Caudate nucleus (tissue), 63 donors: ENCODE measurements at places on chromosomes 12 and 14.

DNA sequence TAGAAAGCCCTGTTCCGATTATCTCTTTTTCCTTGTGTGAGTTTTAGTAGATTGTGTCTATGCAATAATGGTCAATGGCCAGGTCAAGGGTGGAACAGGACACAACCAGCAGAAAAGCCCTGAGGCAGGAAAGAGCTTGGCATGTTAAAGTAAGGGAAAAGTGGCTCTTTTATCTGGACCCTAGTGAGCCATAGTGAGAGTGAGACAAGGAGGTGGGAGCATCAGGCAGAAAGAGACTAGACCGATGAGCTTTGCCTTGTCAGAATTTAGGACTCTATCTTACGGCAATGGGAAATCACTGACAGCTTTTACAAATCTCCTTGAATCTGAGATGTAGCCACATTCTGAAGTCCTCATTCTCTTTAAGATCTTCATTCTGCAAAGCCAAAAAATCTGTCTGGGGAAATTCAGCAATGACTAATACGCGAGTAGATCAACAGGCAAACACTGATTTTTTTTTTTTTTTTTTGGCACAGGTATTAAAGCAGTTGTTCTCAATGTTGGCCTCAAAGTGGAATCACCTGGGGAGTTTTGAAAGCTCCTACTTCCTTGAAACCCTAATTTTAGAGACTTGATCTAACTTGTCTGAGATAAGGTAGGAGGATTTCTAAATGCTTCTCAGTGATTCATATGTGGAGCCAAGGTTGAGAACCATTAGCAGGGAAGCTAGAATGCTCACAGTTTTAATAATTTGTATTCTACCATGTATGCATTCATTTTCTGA is 33.9 kb downstream of the TMEM19 start:
- DNase-seq: no peak

GRCh38 chr12:93766796-93767523 is 89.8 kb downstream of the CRADD start:
- no peak for DNase-seq

GRCh38 chr12:27290501-27291168 is 42.0 kb upstream of the BMAL2 start:
- no peak for DNase-seq

DNA sequence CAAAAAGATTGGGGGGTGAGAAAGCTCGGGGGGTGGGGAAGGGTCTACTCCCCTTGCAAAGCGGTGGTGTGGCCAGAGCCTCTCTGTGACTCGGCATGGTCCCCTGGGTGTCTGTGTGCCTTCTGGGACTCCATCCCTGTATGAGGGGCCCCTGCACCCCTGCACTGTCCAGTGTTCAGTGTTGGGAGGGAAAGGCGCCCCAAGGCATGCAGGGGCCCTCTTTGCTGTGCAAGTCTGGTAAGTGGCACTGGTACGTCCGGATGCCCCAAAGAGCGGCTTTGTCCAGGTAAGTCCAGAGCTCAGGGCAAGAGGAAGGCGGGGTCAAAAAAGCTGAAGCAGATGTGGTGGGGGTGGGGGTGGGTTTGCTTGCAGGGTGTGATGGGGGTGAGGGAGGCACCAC is 23.7 kb downstream of the RTL1 start:
- DNase-seq: no peak

GRCh38 chr14:52026901-52027300 is 37.6 kb downstream of the RTRAF start:
- DNase-seq: peak; percentile 18

DNA sequence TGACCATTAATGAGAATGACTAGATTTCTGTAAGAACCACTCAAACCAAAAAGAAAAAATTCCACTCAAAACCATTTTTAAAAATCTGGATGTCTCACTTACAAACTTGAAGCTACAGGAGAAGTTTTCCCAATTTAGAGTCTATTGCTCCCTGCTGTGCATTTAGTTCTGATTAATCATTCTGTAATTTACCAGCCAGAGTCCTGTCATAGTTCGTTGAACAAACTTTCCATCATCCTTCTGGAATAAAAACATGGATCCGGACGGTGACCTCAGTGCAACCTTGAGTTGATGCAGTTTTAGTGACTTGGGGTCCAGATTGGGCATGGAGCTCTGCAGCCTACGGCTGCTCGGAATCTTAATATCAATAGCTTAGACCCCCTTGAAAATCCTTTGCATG is 73.4 kb downstream of the PRMT8 start:
- DNase-seq: no peak

DNA sequence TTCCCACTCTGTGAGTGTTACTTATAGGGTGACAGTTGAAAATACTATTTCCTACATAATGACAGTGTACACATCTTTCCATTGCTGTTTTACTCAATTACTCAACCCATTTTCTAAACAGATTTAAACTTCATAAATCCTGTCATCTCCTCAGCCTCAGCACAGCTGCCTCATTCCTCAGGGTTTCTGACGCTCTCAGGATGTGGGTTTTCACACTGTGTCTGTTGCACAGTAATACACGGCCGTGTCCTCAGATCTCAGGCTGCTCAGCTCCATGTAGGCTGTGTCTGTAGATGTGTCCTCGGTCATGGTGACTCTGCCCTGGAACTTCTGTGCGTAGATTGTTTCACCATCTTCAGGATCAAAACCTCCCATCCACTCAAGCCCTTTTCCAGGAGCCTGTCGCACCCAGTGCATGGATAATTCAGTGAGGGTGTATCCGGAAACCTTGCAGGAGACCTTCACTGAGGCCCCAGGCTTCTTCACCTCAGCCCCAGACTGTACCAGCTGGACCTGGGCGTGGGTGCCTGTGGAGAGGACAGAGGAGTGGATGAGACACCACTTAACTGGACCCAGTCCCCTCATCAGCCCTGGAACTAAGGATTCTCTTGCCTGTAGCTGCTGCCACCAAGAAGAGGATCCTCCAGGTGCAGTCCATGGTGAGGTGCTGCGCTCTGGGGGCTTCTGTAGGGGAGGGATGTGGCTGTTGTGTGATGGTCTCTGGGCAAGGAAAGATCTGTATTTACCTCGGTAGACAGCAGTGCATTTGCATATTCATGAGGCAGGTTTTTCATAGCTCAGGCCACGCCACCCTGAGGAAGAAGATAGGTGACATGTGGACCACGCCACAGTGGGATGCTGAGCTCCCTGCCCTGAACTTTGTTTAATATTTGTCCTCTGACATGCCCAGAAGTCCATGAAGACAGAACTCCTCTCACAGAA is 750.2 kb downstream of the TMEM121 start:
- no peak for DNase-seq

- no peak for DNase-seq
Measured at GRCh38 chr14:91354221-91354916, 63.3 kb downstream of the CCDC88C start.

GRCh38 chr12:100668945-100669536 is 95.6 kb downstream of the GAS2L3 start:
- DNase-seq: peak; percentile 18

GRCh38 chr14:42228611-42229010 is 621.9 kb downstream of the LRFN5 start:
- no peak for DNase-seq

- no peak for DNase-seq
Measured at GRCh38 chr12:31702047-31702446, 26.8 kb downstream of the AMN1 start.

DNA sequence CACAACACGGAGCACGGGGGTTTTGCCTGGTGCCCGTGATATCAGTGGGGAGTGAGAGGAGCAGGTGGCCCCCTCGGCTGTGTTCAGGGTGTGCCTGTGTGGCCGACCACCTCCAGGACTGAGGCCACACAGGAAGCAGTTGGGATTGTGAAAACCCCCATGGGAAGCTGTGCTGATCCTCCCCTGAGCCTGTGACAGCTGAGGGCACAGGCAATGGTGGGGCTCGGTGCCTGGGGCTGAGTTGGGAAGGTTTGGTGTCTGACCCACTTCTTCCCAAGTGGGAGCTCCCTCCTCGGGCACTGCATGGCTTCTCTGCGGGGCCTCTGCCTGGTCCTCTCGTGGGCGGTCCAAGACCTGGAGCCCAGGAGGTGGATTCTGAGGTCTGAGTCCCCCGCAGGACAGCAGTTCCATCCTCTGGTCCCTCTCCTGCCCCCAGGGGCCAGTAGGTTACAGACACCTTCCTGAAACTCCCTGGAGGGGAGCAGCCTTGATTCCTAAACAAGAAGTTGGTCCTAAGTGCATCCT is 17.9 kb downstream of the PACS2 start:
- no peak for DNase-seq

DNA sequence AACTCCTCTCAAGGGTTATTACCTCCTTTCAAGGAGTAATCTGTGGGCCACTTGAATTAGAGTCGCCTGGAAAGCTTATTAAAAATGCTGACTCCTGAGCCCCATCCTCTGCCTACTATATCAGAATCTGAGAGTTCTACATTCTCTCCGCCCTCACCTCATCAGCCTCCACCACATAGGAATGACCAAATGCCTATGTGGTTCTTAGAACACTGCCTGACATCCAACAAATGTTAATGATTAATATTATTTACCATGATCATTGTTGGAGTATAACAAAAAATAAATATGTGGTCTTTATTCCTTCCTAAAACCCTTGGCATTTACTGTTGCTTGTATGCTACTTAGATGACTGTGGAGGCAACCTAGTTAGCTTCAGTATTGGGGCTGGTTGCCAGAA is 91.9 kb downstream of the BBS10 start:
- no peak for DNase-seq

- DNase-seq: no peak
Measured at GRCh38 chr14:33510063-33510481, 440.8 kb downstream of the EGLN3 start.

- no peak for DNase-seq
Measured at GRCh38 chr14:37167151-37168047, 5.0 kb downstream of the SLC25A21 start.

DNA sequence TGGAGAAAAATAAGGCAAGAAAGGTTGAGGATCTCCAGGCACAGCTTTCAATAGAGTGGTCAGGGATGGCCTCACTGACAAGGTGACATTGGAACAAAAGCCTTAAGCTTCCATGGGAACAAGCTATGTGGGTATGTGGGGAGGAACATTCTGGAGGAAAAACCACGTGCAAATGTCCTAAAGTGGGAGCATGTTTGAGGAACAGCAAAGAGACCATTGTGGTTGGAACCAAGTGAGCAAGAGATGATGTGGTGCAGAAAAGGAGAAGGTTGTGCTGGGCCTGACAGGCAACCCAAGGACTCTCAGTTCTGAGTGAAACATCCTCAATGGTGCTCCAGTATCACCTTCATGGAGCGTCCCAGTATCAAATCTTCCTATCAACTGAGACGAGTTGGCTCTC is 184.0 kb downstream of the CAND1 start:
- DNase-seq: no peak
